ENCODE measurements at places on chromosomes 1 and 21.

- DNase-seq: no peak
These were observed 16.3 kb downstream of the URB2 start for GRCh38 chr1:229642376-229642775.

DNA sequence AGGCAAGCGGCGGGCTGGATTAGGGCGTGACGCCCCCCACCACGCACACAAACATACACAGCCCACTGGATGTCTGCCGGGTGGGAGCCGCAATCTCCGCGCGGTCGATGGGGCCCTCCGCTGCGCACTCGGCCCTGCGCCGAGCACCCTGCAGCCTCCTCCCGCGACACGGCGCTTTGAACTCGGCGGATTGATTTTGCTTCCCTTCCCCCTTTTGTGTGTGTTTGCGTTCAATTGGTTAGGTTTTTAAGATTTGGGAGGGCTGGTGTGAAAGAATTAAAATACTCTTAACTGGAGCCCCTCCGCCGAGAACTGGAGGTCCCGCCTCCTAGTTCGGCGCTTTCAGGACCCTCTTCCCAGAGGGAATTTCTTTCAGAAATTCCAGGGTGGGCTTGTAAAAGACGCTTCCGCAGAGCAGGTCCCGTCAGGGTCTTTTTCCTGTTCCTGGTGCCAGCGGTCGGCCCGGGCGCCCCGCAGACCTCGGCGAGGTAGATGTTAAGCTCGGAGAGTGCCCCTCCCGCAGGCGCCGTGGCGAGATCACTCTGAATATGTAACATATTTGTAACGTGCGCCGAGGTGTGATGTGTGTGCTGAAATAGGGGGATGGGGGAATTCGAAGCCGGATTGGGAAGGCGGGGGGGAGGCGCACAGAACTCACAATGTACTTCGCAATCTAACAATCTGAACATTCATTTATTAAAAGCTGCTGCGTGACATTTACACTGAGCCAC, 8.0 kb upstream of the BARHL2 start:
- no peak for DNase-seq

GRCh38 chr1:97158691-97159096, 437.1 kb downstream of the PTBP2 start:
- DNase-seq: no peak

GRCh38 chr1:103917795-103918194, 168.1 kb downstream of the AMY1C start:
- no peak for DNase-seq

All from fibroblast of gingiva (primary cell).